ENCODE measurements at places on chromosomes 1 and 21.

DNA sequence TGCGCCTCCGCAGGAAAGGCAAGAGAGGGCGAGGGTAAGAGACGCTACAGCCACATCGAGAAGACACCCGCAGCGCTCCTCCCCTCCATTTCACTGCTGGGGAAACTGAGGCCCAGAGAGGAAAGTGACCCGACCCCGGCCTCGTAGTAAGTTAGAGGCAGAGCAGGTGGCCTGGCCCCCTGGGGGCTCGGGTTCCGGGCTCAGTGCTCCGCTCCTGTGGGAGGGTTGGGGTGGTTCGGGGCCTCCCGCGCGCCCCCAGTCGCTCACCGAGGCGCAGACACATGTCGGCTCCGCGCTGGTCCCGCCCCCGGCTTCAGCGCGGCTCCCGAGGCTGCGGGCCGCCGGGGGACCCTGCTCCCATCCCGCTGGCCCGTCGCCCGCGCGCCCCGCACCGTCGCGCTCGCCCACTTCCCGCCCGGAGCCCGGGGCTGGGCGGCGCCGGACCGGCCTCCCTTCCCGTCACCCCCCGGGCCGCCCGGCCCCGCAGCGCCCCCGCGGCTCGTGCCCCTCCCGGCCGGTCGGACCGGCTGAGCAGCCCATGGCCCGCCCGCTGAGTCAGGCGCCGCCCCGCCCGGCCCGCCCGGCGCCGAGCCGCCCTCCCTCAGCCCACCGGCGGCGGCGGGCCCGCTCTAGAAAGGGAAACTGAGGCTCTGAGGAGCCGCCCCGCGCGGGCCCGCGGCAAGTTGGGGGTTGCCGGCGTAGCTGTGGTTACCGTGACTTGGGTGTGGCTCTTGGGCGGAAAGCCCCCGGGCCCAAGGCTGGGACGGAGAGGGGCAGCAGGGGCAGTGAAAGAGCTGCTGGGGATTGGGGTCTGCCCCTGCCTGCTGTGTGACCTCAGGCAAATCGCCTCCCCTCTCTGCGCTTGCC lies at the start of gene TMEM54:
Gene TMEM54 (minus strand): TSS at position 434 of the 867 bp plus-strand sequence. CDS start 151 bp downstream, at position 283.
- H3K4me1 ChIP-seq = no peaks in the 10 kb centered on the region
- no peaks in the 10 kb centered on the region for H3K36me3 ChIP-seq
- H3K4me3 ChIP-seq = peak within 1 kb of the TSS; percentile 63
- no peak for DNase-seq
- H3K27ac ChIP-seq = no peak within 1 kb of the TSS
- no peaks in the 10 kb centered on the region for H3K27me3 ChIP-seq

DNA sequence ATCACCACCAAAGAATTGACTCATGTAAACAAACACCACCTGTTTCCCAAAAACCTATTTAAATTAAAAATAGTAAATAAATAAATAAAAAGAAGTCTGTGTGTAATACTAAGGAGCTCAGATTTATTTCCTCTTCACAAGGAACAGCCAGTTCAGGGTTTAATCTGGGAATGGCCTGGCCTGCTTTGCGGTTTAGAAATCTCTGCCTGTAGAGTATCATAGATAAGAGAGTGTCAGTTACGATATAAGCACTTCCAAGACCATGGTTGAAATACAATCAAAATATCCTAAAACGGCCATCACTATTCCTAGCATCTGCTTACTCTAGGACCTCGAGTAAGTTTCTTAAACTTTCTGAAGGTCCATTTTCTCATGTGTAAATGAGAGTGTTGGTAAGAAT lies 274.4 kb downstream of the PLPP3 start:
- no peak overlapping the region for H3K4me3 ChIP-seq
- no peaks in the 10 kb centered on the region for H3K36me3 ChIP-seq
- DNase-seq = no peak
- H3K27me3 ChIP-seq = no peaks in the 10 kb centered on the region
- no peaks in the 10 kb centered on the region for H3K4me1 ChIP-seq
- H3K27ac ChIP-seq = no peak overlapping the region

DNA sequence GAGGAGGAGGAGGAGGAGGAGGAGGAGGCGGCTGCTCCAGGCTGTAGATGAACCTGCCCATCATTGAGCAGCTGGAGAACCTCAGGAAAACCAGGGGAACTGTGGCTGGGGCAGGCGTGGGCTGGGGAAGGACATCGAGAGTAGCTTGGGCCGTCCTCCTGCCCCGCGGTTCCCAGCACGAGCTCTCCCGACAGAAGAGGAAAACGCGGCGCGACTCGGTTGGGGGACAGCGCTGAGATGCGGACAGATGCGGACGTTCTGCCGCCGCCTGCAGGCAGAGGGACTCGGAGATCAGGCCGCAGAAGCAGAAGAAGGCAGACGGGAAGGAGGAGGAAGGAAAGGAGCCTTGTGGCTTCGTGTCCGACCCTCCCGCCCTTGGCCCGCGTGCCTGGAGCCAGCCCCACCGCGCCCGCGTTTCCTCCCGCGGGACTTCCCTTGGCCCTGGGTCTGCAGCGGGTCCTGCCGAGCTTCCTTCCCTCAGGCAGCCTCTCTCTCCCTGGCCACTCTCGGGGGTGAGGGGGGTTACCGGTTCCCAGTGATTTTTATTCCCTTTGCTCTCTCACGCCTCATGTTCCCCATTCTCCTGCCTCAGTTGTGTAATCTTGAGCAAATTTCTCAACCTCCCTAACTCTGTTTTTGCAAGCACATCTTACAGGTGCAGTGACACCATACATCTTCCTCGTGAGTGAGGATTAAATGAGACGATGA lies 1.7 kb upstream of the TNFRSF9 start:
- H3K4me1 ChIP-seq = peaks cover 7% of the 10 kb centered on the region
- no peaks in the 10 kb centered on the region for H3K36me3 ChIP-seq
- no peak overlapping the region for H3K4me3 ChIP-seq
- H3K27ac ChIP-seq = no peak overlapping the region
- peak; percentile 84 for DNase-seq

- DNase-seq = no peak
- no peaks in the 10 kb centered on the region for H3K36me3 ChIP-seq
- no peak overlapping the region for H3K27ac ChIP-seq
- no peaks in the 10 kb centered on the region for H3K4me1 ChIP-seq
Observed at GRCh38 chr1:179012038-179012437, 13.7 kb upstream of the FAM20B start.

DNA sequence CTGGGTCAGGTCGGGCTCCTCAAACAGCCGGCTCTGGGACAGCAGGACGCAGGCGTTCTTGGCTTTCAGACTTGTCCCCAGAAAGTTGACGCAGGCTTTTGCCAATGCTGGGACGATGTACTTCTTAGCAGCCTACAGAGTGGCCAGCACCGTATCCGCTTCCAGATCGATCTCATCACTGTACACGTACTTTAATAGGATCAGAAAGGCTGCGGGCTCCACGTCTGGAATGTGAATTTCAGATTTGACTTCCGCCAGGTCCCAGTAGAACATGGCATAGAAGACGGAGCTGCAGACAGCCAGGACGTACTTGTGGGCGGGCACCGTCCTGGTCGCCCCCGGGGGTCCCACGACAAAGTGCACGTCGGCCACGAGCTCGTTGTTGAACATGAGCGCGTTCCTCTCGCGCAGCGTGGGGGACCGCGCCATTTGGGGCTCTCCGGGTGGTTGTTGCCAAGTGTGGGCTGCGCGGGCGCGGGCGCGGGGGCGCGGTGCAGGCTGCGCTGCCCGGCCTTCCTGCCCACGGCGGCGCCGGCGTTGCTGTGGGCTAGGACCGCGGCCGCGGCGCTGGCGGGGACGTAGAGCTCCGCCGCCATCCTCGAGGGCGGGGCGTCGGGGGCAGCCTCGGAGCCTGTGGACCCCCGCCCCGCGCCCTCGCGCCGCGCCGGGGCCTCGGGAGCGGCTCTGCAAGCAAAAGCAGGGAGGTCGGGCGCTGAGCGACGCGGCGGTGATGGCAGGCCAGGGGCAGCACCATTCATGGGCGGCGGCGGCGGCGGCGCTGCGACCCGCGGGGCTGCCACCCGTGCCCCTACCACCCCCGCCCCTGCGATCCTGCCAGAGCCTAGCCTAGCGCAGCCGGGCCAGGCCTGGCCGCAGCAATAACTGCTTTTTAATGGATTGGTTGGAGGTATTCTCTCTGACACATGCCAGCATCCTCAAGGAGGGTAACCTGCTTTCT lies 10.6 kb downstream of the CNR2 start:
- H3K27me3 ChIP-seq = peaks cover 5% of the 10 kb centered on the region
- H3K4me3 ChIP-seq = no peak overlapping the region
- H3K36me3 ChIP-seq = no peaks in the 10 kb centered on the region
- DNase-seq = peak; percentile 60

DNA sequence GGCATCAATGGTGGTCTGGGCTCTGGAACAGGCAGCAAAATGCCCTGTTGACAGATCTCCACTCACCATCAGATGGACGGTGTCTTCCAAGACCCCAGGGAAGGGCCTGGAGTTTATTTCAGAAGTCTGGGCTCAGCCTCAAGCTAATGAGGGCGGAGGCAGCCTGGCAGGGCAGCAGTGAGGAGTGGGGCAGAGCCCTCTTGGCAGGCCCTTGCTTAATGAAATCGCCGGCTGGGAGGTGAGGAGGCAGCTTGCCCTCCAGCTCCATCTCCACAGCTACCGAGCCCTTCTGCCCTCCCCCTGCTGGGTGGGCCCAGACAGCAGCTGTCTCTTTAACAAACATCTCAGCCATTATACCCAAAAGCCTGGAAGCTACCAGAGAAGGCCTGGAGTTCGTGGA lies 22.0 kb upstream of the GRIK3 start:
- no peaks in the 10 kb centered on the region for H3K27me3 ChIP-seq
- no peaks in the 10 kb centered on the region for H3K36me3 ChIP-seq
- H3K4me3 ChIP-seq = no peak overlapping the region
- H3K27ac ChIP-seq = no peak overlapping the region
- no peak for DNase-seq

DNA sequence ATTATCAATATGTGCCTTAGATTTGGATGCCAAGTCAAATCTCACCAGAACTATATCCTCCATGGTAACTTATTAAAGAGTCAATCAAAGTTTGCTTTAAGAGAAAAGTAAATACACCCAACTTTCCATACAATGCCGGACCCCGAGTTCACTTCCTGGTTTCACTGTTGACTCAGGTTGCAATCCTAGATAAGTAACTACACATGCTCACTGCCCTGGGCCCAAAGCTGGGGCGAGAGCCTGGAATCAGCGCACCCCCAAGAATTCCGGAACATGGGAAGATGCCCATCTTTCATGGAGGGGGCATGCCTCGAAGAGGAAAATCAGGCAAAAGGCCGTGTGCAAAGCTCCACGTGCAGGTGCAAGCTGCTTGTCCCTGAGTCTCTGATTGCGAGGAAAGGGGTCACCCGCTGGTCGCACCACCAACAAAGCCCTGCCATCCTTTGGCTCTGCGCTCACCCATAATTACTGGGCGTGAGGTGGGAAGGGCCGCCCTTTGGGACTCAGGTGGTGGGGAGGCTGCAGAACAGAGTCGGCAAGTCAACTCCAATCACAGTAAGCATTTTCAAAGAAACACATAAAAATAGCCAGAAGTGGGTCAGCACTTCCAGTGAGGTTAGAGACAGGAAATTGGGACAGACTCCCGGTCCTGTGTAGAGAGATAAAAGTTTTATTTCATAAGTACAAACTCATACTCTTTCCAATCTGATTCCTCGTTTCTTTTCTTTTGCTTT lies 167.7 kb downstream of the TOMM20 start:
- no peaks in the 10 kb centered on the region for H3K27me3 ChIP-seq
- H3K27ac ChIP-seq = peak overlapping the region; percentile 81
- no peaks in the 10 kb centered on the region for H3K36me3 ChIP-seq

DNA sequence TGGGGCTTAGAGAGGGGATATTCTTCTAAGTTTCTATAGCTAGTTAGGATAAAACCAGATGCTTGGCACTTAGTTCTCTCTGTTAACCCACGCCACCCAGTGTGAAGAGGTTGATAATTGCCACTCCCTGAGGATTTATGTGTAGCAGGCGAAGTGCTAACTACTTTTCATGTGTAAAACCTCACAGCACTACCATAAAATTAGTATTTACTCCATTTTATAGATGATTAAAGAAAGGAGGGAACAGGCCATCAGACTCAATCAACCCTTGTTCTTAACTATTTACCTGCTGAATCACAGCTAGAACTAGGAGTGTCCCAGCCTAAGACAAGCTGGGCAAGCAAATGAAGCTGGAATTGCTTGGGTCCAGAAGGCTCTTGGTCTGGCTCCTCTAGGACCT lies 8.9 kb downstream of the LIN28A start:
- H3K4me1 ChIP-seq = no peaks in the 10 kb centered on the region
- no peaks in the 10 kb centered on the region for H3K36me3 ChIP-seq
- DNase-seq = no peak
- no peak overlapping the region for H3K27ac ChIP-seq
- H3K27me3 ChIP-seq = peaks cover 3% of the 10 kb centered on the region

DNA sequence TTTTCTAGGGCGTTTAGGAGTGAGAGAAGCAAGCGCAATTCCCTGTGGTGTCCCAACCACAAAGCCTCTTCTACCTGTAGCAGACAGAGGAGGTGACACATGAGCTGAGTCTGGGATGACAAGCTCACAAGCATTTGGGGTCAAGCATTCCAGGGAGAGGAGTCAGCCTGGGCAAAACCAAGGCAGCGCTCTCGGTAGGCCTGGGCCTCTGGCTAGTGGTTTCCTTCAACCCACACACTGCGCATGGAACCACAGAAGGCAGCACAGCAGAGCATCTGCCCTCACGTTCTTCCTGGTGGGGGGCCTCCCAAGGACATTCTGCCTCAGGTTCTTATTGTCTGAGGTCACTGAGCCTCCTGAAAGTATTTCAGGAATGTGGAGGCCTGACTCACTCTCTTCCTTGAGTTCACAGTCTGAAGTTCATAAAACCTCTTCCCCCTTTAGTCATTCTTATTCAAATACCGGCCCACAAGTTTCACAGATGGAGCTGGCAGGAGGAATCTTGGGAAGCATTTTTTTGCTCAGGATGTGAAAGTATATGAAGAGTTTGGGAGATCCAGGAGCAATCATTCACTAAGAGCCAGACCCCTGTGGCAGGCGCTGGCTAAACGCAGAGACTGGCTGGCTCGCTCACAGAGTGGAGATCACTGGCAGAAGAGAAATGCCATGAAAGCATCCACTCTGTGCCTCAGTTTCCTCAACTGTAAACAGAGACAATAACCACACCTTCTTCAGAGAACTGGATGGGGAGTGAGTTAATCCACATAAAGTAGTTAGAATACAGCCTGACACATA lies 26.8 kb downstream of the CCN1 start:
- peaks cover 42% of the 10 kb centered on the region for H3K4me1 ChIP-seq
- H3K27ac ChIP-seq = peak overlapping the region; percentile 67
- no peak overlapping the region for H3K4me3 ChIP-seq
- peak; percentile 80 for DNase-seq
- H3K36me3 ChIP-seq = no peaks in the 10 kb centered on the region

- H3K4me3 ChIP-seq = no peak overlapping the region
- no peaks in the 10 kb centered on the region for H3K4me1 ChIP-seq
- no peak overlapping the region for H3K27ac ChIP-seq
- H3K36me3 ChIP-seq = no peaks in the 10 kb centered on the region
Observed at GRCh38 chr1:114080511-114081436, 72.9 kb downstream of the SYT6 start.

DNA sequence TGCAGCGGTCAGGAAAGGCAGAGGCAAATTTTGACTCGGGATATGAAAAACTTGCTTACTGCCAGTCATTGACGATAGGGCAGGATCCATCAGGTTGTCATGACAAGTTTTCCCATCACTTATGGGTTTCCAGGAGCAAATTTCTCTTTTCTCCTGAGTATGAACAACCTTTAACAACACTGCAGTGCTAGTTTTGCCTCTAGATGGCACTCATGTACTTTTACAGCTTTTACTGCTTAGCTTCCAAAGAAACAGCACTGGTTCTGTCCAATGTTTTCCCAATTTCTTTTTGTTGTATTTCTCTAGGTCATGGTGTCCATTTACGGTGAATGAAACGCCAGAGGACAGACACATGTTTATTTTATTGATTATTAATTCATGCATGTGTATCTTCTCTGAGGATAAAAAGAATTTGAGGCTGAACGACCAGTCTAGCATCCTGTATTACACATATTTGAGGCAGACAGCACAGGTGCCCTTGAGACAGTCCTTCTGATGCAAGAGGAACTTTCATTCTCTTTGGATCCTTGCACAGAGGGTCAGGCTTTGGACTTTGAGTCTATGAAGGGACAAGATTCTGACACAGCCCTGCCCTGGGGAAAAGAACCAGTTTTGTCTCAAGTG lies 112.3 kb upstream of the TRABD2B start:
- H3K27ac ChIP-seq = no peak overlapping the region
- H3K36me3 ChIP-seq = no peaks in the 10 kb centered on the region
- H3K4me1 ChIP-seq = no peaks in the 10 kb centered on the region
- DNase-seq = no peak

Data from kidney (tissue), 22 donors.